ENCODE measurements at places on chromosomes 3 and 15.

DNA sequence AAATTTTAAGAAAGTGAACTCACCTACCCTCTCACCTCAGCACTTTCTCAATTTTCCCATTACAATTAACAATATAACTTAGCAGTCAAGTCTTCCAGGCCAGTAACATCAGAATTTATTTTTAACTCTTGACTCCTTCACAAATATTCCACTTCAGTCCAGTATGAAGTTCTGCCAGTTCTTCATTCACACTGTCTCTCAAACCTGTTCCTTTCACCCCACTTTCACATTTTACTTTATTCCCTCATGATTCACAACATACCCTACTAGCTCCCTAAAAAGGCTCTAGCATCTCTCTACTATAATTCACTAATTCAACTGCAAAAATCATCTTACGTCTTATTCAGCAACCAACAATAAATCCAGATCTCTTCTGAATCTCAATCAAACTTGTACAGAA, 3.8 kb downstream of the GSK3B start:
- DNase-seq, result no peak

DNA sequence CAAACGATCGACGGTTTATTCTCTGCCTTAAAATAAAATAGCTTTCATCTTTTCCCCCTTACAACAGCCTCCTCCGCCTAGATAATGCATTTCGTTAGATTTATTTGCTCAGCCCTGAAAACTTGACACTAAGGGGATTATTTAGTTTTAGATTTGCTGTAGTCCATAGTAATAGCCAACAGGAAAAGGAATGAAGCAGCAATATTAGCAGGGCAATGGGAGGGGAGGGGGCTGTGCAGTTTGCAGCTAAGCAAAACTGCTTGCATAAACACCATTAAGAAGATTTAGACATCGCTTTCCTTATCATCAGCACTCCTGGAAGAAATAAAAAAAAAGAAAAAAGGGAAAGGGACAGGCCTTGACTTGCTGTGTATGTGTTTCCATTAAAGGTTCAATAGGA, 286.5 kb upstream of the SOX14 start:
- no peak for DNase-seq

GRCh38 chr3:140292684-140293083, 357.7 kb downstream of the CLSTN2 start:
- no peak for DNase-seq

DNA sequence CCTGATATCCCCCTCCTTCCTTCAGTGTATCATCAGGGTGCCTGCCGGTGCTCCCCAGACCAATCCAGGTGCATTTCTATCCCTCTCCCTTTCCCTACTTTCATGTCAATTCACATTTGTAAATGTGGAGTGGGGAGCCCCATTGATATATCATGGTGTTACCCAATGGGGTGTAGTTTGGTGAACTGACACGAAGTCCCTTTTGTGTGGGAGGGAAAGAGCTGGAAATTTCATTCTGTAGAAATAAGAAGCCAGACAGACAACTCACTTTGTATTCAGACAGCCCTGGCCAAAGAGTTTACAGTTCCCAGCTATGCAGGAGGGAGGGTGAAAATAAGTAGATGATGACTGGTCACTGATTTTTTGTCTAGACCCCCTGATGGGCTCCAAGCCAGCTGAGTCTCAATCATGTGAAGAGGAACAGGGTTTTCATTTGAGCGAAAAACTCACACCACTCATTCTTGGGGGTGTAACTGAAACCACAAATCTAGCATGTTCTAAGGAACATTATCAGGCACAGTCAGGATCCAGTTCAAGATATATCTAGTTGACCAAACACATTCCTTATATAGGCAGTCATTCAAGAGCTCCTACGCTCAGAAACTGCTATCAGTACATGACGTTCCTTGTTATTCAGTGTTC, 58.9 kb downstream of the LMCD1 start:
- no peak for DNase-seq

GRCh38 chr3:157119369-157119951, 40.5 kb downstream of the CCNL1 start:
- DNase-seq, result peak; percentile 62

DNA sequence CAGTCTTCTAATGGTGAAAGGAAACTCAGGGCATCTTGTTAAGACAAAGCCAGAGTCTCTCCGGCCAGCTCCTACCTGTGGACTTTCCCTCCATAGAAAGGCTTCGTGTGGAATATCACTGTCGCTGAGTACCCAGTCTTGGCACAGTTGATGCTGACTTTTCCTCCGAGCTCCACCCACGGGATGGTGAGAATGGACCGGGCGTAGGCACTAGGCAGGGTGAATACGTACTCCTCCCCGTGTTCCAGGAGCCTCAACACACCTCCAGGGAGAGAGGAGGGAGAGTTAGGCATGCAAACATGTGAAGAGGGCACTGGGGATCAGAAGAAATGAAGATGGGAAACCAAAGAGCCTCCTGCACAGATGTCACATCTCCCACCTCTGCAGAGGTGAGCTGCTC, 138.0 kb downstream of the STT3B start:
- no peak for DNase-seq

DNA sequence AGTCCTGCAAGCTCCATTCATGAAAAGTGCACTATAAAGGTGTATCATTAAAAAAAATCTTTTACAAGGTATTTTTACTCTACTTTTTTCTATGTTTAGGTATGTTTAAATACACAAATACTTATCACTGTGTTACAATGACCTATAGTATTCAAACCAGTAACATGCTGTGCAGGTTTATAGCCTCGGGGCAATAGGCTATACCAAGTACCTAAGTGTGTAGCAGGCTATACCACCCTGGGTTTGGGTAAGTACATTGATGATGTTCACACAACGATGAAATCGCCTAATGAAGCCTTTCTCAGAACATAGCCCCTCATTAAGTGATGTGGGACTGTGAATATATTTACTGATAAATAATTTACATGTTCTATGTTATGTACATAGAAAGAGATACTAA, 104.6 kb downstream of the ATP1B3 start:
- no peak for DNase-seq

- no peak for DNase-seq
Observed at GRCh38 chr3:171311784-171312183, 148.4 kb downstream of the TNIK start.

- no peak for DNase-seq
Observed at GRCh38 chr3:171212648-171213047, 186.1 kb upstream of the SLC2A2 start.

- no peak for DNase-seq
Observed at GRCh38 chr15:39792844-39793335, 10.2 kb upstream of the FSIP1 start.

DNA sequence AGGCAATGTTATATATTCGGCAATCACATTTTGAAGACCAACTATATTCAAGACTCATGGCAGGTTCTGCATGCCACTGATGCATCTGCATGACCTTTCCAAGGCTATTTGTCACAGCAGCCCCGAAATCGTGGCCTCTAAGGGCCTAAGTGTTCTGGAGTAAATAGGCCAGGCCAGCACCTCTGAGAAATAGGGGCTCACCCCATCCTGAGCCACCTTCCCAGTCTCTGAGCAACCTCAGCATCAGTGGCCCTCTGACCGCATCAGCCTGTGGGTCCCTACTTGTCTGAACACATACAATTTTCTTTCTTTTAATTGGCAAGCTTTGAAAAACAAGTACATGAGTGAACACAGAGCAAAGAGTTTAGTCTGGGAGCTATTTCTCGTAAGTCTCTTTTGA, 45.9 kb upstream of the THBS1 start:
- no peak for DNase-seq

GRCh38 chr15:38611228-38611627, 46.6 kb upstream of the RASGRP1 start:
- peak; percentile 48 for DNase-seq

GRCh38 chr15:94584833-94585244, 353.5 kb downstream of the MCTP2 start:
- peak; percentile 30 for DNase-seq
